ENCODE measurements at places on chromosomes 16 and 17. TPM values are rescaled to one million over a fixed set of nuclear protein-coding genes. Genes with fewer than 3 reads are reported as not detected.

ZFP3 gene
- 3.6 TPM for total RNA-seq

RNF157 gene
- total RNA-seq, result 0.76 TPM

KRTAP4-9 gene
- total RNA-seq, result not detected

DBNDD1 gene
- total RNA-seq, result 0.97 TPM

RASL10B gene
- total RNA-seq, result 0.91 TPM

PRR29 gene
- 0.32 TPM for total RNA-seq

KRTAP4-12 gene
- total RNA-seq, result not detected

PYY gene
- 0.13 TPM for total RNA-seq

DOC2B gene
- 0.32 TPM for total RNA-seq

ZP2 gene
- not detected for total RNA-seq

KRTAP9-2 gene
- total RNA-seq, result not detected

MYOCD gene
- 7.7 TPM for total RNA-seq

MYLK3 gene
- 0.39 TPM for total RNA-seq

KRTAP3-2 gene
- not detected for total RNA-seq

CPD gene
- total RNA-seq, result 130 TPM

KRTAP17-1 gene
- not detected for total RNA-seq
